ENCODE measurements at places on chromosomes 7 and 10. TPM values are rescaled to one million over a fixed set of nuclear protein-coding genes. Genes with fewer than 3 reads are reported as not detected.

Gene LRGUK
- total RNA-seq: 0.27 TPM

Gene ATRNL1
- not detected for total RNA-seq

Gene SRGN
- total RNA-seq: 353 TPM

Gene OR6V1
- not detected for total RNA-seq

Gene TRIM50
- 0.17 TPM for total RNA-seq

Gene PRKCQ
- total RNA-seq: 43.4 TPM

Gene ARHGEF35
- total RNA-seq: 3.2 TPM

Gene SAP25
- total RNA-seq: 52.0 TPM

Gene COMTD1
- 10.5 TPM for total RNA-seq

Gene LMOD2
- total RNA-seq: not detected

Gene PARD3
- total RNA-seq: 0.71 TPM

Gene ELAPOR2
- total RNA-seq: 7.2 TPM

Gene INSYN2A
- total RNA-seq: not detected
